ENCODE measurements at places on chromosomes 13 and 19.
A peak's percentile ranks its signal among the peaks of the same experiment; 100 is the strongest.

DNA sequence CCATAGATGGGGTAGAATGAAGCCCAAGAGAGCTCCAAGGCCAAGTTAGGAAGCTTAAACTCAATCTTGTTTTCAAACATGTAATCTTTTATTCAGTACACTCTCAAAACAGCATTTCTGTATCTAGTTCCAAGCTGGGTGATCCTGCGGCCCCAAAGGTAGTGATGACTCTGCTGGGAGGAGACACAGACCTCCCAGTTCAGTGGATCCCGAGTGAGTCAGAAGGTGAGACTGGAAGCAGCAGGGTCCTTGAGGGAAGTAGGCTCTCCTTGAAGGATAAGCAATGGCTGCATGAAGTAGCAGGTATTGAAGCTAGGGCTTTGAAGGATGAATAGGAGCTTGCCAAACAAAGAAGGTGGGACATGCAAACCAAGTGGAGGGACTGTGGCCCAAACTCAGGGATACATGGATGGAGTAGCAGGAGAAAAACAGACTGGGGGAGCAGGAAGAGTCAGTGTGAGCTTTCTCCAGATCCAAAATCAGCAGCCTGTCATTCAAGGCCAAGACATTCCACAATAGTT, 9.6 kb downstream of the TINCR start:
- DNase-seq = no peak

GRCh38 chr13:109255141-109255856, 531.1 kb downstream of the IRS2 start:
- no peak for DNase-seq

GRCh38 chr13:110690516-110690915, 15.4 kb downstream of the CARS2 start:
- DNase-seq = no peak

DNA sequence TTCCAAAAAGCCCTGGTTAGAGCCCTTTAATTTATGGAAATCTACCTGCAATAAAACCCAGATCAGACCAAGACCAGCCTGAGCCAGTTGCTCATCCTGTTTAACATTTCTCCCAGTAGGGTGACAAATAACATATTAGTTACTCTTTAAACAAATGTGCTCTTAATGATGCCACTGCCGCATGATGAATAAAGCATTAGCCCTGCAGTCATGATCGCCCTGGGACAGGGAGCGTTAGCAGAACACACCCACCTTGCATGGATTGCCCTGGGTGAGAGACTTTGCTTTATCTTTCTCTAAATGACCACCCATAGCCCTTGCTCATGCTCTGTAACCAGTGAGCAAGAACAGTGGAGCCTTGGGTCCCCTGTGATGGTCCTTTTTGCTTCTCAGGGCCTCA, 362.4 kb downstream of the ENOX1 start:
- DNase-seq = no peak

GRCh38 chr13:21453387-21454081, 5.6 kb downstream of the ZDHHC20 start:
- DNase-seq = no peak

DNA sequence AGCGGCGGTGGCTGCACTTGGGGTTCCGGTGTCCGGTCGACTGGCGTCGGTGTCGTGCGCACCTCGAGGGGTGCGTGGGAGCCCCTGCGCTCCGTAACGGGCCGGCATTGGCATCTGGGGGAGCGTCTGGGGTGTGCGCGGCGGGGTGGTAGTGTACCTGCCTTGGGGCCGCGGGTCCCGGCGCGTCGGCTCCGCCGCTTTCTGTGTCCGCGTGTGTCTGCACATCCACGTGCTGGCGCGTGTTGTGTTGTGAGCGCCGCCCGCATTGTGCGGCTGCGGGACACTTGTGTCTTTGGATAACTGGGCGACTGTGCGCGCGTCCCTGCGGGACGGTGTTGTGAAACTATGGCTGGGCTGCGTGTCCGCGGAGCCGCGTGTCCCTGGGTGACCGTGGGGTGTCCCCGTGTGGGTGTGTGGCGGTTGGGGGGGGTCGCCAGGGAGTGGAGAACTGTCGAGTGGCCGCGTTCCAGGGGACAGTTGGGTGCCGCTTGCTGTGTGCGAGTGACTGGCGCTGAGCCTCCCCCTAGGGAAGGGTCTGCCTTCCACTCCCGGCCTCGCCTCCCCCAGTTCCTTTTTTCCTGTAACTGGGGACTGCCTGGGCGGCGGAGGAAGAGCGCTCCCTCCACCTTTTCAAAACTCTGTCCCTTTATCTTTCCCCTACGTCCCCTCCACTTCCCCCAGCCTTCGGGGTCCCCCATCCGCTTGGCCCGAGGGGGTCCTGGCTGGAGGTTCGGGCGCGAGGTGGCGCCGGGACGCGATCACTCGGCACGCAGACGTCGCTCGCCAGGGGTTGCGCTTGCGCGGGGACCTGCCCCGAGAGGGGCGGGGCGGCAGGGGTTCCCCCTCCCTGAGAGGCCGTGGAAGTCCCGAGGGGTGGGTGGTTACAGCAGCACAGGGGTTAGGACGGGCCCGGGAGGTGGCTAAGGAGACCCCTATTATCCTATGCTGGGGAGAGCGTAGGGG, 5.7 kb upstream of the NFIC start:
- DNase-seq = peak; percentile 78

- no peak for DNase-seq
Observed at GRCh38 chr13:48829536-48829935, 146.2 kb upstream of the FNDC3A start.

DNA sequence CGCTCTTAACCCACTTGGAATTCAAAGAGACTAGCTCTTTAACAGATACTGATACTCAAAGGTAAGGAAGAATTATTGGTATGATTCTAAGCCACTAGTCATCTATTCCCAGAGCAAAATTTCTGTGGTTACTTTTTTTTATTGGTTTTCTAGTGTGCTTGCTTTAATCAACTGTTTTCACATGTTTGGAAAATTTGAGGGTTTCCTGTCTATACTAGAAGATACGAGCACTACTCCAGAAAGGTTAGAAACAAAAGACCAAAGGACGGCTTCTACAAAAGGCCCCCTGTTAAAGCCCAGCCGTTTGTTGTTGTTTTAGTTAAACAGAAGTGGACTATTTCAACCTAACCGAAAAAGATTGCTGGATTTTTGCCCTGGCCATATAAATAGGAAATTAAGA, 18.5 kb upstream of the LPAR6 start:
- DNase-seq = no peak

Data from CD4-positive, alpha-beta T cell treated with Interleukin-21 for 1 hour (primary cell).